ENCODE measurements at places on chromosomes 7 and 10.
A peak's percentile ranks its signal among the peaks of the same experiment; 100 is the strongest.

DNA sequence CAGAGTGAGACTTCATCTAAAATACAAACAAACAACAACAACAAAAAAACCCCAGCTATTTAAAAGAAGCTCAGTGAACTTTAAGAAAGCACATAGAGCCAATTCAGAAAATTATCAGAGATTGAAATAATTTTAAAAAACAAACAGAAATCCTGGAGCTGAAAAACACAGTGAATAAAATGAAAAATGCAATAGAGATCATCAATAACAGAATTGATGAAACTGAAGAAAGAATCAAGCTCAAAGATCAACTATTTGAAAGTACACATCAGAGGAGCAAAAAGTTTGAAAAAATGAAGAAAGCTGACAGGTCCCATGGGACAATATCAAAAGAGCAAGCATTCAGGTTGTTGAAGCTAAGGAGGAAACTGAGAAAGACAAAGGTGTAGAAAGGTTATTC lies 12.2 kb upstream of the ZNF746 start:
- no peak for DNase-seq

DNA sequence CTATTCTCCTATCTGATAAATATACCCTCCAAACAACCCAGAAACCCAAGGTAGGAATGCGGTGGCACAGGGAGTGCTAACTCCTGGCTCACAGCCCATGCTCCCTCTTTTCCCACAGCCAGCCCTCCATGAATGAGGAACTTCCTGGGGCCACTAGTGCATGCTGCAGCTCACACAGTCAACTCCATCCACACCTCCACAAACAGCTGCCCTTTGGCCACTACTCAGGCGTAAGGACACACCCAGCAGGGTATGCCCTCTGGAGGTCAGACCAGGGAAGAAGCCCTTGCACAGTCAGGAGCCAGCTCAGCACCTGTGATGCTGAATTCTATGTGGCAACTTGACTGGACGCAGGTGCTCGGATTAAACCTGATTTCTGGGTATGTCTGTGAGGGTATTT lies 85.2 kb upstream of the PIK3CG start:
- no peak for DNase-seq

- peak; percentile 80 for DNase-seq
Observed at GRCh38 chr10:116178086-116178605, 94.9 kb downstream of the GFRA1 start.

DNA sequence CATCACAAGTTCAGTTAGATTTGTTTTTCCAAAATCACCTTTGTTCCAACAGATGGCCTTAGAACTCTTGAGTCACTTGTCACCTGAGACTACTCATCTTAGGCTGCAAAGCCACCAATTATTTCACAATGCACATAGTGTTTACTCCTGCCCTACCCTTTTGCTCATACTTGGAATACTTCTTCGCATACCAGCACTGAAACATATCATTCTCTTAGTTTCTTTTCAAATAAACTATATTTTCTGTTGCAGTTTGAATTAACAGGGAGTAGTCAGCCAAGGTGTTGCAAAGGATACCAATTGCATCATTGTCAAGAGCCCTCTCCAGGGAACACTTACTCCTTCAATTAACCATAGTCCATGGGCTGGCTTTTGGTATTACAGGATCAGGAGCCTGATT lies 71.0 kb downstream of the CASD1 start:
- no peak for DNase-seq

GRCh38 chr10:65342245-65342644 lies 1583.6 kb upstream of the LRRTM3 start:
- DNase-seq = no peak

DNA sequence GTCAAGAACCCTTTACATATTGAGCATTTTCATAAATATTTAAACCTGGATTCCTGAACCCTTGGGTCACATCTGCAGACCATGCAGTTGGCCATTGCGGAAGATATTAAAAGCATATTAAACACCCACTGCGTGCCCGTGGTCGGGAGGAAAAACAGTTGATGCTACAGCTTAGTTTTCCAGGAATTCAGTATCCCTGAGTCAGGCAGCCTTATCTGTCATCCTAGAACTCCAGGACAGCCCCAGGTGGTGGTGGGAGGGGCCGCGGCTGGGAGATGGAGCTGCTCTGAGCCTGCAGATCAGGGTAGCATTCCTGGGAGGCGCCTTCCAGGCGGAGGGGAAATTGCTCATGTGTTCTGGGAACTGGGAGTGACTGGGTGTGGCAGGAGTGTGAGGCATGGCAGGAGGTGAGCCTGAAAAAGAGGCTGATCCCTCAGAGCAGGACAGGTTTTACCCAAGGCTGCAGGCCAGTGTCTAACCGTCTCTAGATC lies 222.9 kb upstream of the SH2B2 start:
- DNase-seq = no peak

GRCh38 chr7:8278183-8278582 lies 16.2 kb upstream of the ICA1 start:
- DNase-seq = peak; percentile 14

DNA sequence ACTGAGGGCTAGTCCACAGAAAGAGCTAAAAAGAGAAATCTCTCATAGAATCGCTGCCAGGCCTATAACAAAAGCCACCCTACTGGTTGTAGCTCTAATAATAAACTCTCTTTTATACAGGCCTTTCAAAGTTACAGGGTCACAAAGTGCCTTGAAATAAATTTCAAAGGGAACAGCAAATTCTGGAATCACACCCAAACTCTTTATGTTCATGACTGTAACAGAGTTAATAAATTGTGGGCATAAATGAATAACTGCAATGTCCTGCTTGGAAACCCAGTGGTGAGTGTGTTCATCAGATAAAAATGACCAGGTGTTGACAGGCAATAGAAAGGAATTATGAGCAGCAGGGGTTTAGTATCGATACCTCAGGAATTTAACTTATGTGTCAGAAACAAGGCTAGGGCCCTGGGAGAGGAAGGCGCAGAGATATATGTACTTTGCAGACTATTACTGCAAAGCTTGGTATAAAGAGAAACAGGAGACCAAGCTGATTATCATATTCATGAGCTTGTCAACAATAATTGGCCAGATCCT lies 9.3 kb downstream of the CDC14C start:
- DNase-seq = no peak

GRCh38 chr7:12637819-12638592 lies 49.4 kb upstream of the ARL4A start:
- peak; percentile 44 for DNase-seq

DNA sequence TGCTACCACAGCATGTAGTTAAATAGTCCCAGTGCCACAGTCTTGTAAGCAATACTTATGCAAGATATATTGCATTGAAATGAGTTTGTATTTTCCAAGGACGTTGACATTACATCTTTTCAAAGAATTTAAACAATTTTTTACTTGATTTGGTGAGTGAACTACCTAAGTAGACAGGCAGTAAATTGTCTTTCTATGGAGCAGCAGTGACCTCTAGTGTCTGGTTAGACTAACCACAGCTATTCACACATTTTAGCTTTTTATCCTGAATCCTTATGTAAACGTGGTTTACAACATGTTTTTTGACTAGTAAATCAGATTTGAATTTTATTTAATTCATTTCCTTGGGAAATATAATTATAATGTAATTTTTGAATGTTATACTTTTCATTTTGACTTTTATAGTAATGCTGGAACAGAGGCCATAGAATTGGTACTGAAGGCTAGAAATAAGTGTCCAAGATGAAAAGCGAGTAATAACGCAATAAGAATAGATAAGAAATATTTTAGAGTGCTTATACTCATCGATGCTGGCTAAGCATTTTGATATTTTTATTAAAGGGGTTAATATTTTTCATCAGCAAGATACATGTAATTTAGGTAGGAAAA lies 5.6 kb downstream of the LRRTM3 start:
- peak; percentile 14 for DNase-seq

- DNase-seq = peak; percentile 62
Observed at GRCh38 chr10:44978570-44979280, at the start of gene DEPP1. Gene DEPP1 (minus strand): TSS chr10:44978809. CDS start chr10:44978030, 779 bp downstream.

DNA sequence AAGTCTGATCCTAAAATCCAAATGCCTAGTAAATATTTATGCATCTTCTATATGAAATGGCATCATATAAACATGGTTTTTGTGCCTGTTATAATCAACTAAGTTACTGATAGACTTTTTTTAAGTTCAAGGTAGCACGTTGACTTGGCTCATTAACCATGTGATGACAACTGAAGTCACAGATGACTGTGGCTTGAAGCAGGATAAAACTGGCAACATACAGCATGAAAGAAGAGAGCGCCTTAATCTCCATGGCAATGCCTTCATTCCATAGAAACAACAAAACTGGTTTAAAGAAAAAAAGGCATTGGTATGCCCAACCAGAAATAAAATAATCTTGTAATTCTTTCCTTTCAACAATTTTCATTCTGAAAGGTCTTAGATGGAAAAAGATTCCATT lies 188.9 kb upstream of the CDK1 start:
- no peak for DNase-seq

DNA sequence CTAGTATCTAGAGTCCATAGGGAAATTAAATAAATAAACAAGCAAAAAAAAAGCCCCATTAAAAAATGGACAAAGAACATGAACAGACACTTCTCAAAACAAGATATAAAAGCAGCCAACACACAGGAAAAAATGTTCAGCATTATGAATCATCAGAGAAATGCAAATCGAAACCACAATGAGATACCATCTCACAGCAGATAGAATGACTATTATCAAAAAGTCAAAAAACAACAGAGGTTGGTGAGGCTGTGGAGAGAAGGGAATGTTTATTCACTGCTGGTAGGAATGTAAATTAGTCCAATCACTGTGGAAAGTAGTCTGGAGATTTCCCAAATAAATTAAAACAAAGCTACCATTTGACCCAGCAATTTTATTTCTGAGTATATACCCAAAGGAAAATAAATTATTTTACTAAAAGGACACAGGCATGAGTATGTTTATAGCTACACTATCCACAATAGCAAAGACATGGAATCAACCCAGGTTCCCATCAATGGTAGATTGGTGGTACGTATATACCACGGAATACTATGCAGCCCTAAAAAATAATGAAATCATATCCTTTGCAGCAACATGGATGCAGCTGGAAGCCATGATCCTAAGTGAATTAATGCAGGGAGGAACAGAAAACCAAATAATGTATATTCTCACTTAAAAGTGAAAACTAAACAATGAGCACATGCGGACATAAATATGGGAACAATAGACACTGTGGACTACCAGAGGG lies 366.5 kb upstream of the SEMA3C start:
- peak; percentile 22 for DNase-seq

GRCh38 chr10:33773253-33773573 lies 438.7 kb upstream of the NRP1 start:
- DNase-seq = no peak

DNA sequence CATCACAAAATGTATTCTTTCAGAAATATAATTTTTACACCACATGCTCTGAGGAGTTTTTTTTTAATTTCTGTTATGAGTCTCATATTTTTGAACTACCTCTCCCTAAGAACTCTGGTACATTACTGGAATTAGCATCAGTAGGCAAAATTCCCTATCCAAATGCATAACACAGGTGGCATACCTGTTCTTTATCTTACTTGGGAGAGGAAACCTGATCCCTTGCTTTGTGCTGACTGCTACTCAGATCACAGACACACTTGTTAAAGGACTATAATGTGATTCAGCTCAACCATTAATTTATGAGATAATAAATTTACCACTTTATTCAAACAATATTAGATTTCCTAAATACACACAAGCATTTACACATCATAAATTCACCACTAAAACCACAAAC lies 617.2 kb downstream of the GRM8 start:
- DNase-seq = peak; percentile 87

DNA sequence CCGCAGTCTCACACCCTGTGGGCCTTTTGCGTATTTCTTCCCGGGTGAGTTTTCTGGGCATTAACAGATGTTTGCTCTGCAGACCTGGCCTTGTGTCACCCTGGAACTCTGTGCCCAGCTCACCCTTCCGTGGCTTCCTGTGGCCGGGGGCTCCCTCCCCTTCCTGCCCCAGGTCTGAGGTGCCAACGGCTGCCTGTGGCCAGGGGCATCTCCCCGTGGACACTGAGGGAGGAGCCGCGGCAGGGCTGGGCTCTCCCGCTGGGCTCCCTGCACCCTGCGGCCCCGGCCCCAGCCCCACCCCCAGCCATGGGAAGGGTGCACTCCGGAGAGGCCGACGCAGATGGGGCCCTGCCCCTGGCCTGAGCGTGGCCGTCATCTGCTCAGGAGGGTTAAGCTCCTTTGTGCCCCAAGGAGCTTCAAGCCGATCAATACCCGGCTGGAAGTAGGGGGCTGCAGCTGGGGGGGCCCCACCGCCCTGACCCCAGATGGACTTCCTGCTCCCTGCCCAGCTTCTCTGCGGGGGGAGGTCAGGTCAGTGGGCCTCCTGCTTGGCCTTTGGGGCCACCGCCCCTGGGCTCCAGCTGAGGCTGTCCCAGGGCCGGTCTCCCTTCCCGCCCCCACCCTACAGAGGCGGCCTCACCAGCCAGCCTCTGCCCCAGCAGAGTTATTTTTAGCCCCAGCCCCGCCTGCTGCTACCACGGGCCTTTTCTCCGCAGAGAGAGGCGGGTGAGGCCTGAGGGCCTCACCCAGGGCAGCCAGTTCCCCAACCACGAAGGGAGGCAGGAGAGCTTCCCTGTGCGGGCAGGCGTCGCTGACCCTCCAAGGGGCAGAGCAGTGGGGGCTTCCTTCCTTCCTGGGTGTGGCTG lies 24.2 kb downstream of the PWWP2B start:
- no peak for DNase-seq

DNA sequence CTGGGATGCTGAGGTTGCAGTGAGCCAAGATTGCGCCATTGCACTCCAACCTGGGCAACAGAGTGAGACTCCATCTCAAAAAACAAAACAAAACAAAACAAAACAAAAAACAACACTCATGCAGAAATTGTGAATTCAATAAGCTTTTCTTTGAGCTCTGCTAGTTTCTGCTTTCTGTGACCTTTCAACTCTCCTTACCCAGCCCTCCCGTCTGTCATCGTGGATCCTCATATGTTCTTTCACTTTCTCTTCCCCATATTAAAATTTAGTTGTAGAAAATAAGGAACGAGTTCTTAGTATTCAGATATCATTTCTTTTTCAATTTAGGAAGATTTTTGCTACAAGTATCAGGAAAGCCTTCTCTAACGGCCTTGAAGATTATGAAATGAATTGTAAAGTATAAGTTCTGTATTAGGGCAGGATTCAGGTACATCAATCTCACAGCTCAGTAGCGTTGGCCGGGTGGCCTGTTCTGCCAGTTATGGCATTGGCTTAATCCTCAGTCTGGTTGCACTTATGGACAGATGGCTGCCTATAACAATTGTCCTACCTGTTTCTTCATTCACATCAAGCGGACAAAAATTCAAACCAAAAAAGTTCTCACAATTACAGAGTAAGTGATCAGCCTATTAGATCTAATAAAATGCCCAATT lies 1167.0 kb downstream of the SORCS3 start:
- no peak for DNase-seq

- no peak for DNase-seq
Observed at GRCh38 chr10:93656155-93656554, 43.8 kb downstream of the PDE6C start.

DNA sequence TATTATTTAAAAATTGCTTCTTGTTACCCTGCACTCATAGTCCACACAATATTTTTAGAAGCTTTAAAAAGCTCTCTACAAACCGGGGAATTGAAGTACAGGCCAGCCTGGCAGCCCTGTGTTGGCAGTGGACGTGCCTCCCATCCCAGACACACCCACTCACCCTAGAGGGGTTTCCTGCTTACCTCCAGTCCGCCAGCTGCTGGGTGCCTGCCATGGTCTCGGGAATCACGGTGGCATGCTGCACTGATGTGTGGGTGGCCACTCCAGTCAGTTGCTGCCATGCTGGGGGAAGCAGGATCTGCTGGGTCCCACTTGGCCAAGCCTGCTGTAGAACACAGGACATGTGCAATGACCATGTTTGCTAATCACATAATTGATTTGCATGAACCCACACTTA lies 80.4 kb downstream of the CLEC2L start:
- DNase-seq = no peak

- DNase-seq = no peak
Observed at GRCh38 chr7:75723444-75723843, 15.3 kb downstream of the HIP1 start.
